ENCODE measurements at places on chromosomes 7 and 10.

GRCh38 chr10:4095166-4095917, 310.3 kb upstream of the KLF6 start:
- DNase-seq, result no peak

DNA sequence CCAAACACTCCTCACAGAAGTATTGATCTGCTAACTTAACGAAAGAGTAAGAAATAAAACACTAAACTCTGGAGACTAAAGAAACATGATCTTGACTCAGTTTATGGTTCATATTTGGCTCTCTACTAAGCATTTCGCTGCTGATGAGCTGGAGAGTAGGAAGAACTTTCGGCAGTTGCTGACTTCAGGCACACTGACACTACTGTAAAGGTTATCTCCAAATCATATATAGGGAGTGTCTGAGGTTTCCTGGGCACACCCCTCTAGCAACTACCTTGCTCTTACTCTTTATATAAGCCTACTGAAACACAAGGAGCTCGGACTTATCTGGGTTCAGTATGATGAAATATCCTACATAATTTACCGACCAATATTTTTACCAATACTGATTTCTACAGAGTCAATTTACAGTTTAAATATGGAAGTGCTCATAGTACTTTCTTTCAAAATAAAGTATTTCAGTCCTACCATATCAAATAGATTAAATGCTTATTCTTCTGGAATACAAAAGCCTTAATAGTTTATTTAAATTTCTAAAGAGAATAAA, 39.5 kb downstream of the ERCC6 start:
- DNase-seq, result no peak

GRCh38 chr10:48937796-48938195, 1.8 kb downstream of the LRRC18 start:
- DNase-seq, result no peak

DNA sequence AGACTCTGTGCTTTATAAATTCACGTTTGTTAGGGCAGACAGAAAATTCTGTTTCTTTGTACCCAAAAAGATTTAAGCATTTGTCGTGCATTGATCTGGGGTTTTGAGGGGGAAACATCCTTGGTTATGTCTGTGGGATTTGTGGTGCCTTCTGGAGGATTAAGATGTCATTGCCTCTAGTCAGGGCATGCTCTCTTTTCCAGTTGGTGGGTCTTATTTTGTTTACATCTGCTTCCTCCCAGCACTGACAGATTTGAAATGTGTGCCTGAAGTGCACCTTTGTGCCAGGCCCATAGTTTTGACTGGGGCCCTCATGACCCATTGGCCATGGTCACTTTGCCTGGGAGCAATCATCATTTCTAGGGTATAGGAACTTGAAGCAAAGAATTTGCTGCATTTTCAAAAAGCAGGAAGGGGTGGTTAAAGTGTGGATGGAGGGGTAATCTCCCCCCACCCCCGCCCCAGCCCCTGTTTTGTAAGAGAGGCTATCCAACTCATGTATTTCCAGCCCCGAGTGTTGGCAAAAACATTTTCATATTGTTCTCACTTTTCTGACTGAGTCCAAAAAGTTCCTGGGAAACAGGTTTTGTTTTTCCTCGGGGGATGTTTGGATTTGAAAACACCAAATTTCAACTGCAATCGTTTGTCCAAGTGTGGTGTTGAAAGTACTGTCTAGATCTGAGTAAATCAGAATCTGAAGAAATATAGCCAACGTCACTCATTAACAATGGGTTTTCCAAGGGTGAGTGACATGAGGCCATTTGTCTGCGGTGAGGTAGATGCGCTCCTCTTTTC, 388.2 kb upstream of the GALNT17 start:
- DNase-seq, result no peak

DNA sequence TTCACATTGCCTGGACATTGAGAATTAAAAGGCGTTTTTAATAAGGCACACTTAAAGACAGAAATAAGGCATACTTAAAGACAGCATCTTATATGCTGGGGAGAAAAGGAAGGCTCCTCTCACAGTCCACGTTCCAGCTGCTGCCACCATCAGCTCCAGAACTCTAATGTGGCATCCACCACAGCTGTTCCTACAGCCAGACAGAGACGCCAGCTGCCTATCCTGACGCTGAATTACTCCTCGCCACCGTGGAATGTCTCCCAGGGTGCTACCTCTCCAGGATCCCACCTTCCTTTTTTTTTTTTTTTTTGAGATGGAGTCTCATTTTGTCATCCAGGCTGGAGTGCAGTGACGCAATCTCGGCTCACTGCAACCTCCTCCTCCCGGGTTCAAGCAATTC, 30.8 kb downstream of the SLC37A3 start:
- DNase-seq, result no peak

DNA sequence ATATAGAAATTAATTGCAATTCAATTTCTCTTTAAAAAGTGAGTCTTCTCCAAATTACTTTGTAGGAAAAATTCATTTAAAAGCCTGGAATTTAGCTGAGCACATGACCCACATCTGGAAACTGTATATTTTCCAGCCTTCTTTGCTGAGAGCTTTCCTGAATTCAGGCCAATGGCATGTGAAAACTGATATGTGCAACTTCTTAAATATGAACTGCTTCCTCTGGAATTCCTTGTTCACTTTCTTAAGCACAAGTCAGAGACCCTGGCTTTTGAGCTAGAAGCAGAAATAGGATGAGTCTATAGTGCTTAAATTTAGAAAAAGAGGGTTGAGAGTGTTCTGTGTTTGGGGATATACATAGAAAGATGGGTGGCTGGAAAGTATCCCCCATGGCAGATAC, 365.1 kb upstream of the MTPN start:
- no peak for DNase-seq

- no peak for DNase-seq
Observed at GRCh38 chr10:102135956-102136526, 3.2 kb downstream of the PPRC1 start.

- DNase-seq, result no peak
Observed at GRCh38 chr7:143372070-143372469, 9.1 kb upstream of the ZYX start.
